ENCODE measurements at places on chromosomes 12 and 14.
A peak's percentile ranks its signal among the peaks of the same experiment; 100 is the strongest.

DNA sequence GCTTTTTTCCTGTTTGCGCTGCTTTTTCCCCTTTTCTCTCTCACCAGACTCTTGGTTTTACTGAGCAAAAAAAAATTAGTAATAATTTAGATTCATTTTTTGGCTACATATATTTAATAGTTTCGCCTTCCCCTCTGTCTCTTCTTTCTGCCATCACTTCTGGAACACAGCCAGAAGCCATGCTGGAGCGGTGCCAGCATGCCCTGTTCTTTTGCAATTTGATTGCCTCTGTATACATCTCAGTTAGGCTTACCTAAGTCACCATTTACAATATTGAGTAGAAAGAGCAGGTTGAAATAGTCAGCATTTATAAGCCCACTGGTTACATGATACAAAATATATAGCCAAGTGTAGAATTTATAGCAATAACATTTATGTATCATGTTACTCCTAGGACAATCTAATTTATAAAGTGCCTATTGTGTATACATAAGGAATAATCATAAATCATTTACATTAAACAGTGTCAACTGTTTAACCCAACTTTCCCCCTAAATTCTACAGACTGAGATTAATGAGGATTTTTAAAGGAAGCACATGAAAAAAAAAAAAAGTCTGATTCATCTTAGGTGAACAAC lies 413.8 kb upstream of the SOX5 start:
- DNase-seq = peak; percentile 41

- no peak for DNase-seq
Observed at GRCh38 chr12:92546635-92547348, 156.0 kb upstream of the PLEKHG7 start.

GRCh38 chr14:57136669-57137328 lies 131.9 kb downstream of the EXOC5 start:
- DNase-seq = peak; percentile 66

DNA sequence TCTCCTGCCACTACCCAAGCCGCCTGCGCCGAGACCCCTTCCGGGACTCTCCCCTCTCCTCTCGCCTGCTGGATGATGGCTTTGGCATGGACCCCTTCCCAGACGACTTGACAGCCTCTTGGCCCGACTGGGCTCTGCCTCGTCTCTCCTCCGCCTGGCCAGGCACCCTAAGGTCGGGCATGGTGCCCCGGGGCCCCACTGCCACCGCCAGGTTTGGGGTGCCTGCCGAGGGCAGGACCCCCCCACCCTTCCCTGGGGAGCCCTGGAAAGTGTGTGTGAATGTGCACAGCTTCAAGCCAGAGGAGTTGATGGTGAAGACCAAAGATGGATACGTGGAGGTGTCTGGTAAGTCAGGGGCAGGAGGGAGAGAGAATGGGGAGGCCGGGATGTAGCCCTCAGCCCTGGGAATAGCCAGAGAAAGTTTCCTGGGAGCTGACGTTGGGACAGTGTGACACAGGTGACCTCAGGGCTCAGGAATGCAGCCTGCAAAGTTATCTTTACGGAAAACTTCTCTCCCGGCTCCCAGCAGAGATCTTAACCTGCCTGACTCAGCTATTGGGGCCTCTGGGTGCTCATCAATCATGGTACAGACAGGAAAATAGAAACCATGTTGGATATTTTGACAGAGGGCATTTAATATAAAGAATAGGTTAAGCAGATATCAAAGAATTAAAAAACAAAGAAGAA lies 747 bp downstream of the HSPB8 start:
- no peak for DNase-seq

- no peak for DNase-seq
Observed at GRCh38 chr12:92492995-92493394, 209.8 kb upstream of the PLEKHG7 start.

DNA sequence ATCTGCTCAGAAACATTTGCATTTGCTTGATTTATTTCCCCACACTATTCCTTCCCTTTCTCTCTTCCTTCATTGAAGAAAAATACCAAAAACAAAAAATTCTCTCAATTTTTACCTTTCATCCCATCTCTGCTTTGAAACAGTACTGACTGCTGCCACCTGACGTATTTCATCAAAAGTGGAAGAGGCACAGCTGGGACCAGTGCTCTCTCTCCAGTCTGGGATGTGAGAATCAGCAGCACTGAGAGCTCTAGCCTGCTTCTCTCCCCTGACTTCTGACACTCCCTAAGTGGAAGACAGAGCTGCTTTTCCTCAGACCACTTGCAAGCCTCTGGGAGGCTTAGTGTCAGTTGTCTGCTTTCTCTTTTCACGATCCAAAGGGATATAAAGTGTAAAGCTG lies 36.9 kb downstream of the TTLL5 start:
- DNase-seq = no peak

GRCh38 chr14:30125322-30125979 lies 197.8 kb upstream of the PRKD1 start:
- DNase-seq = no peak

GRCh38 chr12:13135371-13136178 lies 32.1 kb upstream of the GSG1 start:
- no peak for DNase-seq

DNA sequence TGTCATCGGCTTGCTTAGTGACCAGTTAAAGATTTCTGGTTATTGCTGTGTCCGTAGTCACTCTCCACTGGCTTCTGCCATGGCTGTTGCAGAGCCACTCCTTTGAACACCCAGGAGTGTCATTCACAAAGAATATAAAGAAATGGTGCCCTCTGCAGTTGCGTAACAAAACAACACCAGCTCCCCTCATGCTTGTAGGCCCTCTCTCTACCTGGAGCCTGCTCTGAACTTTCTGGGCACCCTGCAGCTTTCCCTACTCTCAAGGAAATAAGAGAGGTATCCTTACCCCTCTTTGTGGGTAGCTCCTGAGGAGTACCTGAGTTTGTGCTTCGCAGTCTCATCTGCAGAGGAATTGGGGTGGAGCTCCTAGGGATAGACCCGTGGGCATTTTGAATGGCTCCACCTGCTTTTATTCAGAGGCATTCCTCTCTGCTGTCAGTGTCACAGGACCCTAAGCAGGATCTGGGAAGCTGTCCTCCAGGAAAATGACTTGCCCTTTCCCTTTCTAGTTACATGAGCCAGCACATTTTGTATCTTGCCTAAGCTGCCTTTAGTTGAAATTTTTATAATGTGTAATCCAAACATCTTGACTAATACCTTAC lies 97.2 kb upstream of the TMEM260 start:
- peak; percentile 27 for DNase-seq

GRCh38 chr12:98332642-98333041 lies 182.7 kb upstream of the TMPO start:
- DNase-seq = no peak

- DNase-seq = no peak
Observed at GRCh38 chr12:120862664-120863063, 41.5 kb downstream of the SPPL3 start.

GRCh38 chr14:68655021-68655831 lies 137.6 kb downstream of the ZFP36L1 start:
- DNase-seq = no peak

GRCh38 chr14:72264716-72265115 lies 332.5 kb downstream of the RGS6 start:
- DNase-seq = no peak

DNA sequence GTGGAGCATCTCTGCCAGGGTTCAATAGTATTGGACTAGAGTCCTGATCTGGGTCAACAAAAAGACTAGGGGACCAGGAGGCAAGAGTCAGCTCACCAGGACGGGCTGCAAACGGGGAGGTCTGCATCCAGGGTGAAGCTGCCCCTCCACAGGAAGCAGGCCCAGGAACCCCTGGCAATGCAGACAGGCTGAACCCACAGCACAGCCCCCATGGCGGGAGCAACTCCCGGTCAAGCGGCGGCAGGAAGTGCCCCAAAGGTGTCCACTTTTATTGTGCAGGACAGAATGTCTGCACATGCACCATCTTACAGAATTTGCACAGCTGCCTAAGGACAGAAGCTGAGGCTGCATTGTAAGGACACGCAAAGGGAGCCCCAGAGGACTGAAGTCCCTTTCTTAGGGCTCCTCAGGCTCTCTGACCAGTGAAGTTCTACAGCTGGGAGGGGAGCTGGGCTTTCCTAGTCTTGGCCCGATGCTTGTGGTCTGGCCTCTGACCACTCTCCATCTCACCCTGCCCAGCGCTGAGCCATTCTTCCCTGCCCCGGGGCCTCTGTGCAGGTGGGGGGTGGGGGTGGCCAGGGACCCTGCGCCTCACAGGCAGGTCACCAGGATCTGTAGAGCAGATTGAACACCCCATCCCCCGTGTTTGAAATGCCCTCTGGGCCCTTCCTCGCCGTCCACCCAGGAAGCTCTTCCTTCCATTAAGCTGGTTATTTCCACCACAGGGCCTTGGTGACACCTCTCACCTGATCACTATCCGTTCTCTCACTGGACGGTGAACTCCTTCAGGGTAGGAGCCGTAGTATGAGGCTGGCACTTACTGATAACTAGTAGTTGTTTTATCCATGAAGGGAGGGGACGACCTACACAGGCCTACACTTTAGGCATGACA lies 75.9 kb downstream of the NINJ2 start:
- no peak for DNase-seq

DNA sequence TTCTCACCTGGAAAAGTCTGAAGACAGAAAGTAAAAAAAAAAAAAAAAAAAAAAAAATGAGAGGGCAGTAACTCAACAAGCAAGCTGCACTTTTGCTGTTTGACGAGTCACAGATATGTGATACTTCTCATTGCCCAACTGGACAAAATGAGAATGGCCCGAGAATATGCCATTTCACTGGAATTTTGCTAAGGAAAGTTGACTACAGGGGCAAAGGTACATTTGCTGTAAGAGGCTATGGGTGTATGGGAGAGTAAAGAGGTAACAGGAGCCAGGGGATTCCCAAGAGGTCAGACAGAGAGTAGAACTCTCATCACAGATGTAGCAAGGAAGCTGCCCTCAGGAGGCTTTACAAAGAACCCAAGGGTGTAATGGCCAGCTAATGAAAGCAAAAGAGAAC lies 22.9 kb downstream of the KIF21A start:
- no peak for DNase-seq

DNA sequence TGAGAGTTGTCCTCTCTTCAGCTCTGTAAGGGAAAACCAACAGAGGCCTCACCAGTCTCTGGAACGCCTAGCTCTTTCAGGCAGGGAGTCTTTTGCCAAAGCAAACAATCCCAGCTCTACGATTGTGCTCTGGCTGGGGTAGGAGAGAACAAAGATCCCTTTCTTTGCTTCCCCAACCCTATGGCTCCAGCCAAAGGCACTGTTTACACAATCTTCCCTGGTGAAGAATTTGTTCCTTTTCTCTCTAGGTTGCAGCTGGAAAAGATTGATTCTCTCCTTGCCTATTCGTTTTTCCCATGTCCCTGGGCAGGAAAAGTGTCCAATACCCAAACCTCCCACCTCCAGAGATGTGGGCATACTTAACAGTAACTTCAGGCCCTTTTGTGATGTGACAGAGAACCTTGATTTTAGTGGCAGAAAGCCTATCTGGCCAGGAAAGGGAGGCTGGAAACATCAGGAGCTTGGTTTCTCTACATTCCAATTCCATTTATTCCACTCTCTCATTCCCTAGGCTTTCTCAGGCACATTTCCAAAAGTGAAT lies 16.8 kb downstream of the ATP5MC2 start:
- DNase-seq = peak; percentile 75

GRCh38 chr12:32398181-32398580 lies 1.2 kb upstream of the FGD4 start:
- DNase-seq = no peak

GRCh38 chr12:119749666-119750065 lies 81.7 kb downstream of the PRKAB1 start:
- DNase-seq = no peak

DNA sequence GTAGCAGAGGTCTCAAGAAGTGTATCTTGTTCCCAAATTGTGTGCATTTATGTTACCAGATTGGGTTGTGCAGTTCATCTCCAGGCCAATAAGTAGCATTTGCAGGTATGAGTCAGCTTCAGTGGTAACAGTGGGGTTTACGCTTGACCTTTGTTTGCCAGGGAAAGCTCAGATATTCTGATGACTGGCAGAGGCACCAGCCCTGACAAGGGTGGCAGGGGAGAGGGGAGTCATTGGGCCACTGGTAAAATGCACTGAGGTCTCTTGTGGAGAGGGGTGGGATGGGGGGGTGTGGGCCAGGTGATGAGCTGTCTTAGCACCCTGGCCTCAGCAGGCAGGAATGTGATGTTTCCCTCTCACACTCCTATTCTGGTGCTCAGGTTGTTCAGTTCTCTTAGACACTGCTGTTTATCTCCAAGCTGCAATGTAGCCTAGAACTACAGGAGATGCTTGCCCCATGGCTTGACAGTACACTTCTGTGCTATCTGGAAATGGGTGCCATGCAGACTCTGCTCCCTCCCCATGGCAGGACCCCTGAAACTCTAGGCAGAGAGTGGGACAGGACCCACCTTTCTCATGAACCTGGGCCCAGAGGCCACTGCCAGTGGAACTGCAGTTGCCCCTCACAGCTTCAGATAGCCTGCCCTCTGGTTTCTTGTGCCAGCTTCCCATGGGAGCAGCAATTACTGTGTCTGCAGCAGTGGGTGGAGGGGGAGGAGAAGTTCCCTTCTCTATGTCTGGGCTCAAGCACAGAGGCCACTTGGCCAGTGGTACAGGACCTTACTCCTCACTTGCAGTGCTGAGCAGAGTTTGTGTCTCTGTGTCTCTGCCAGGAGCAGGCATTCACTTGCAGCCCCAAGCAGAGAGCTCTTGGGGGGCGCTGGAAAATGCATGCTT lies 31.9 kb downstream of the USP15 start:
- DNase-seq = no peak

- no peak for DNase-seq
Observed at GRCh38 chr12:104942075-104942474, 16.0 kb downstream of the SLC41A2 start.

- no peak for DNase-seq
Observed at GRCh38 chr12:29714966-29715365, 68.8 kb downstream of the TMTC1 start.

- DNase-seq = peak; percentile 2
Observed at GRCh38 chr12:63103494-63104131, 47.4 kb downstream of the AVPR1A start.

- no peak for DNase-seq
Observed at GRCh38 chr12:12946686-12947355, 5.1 kb downstream of the GPRC5D start.

DNA sequence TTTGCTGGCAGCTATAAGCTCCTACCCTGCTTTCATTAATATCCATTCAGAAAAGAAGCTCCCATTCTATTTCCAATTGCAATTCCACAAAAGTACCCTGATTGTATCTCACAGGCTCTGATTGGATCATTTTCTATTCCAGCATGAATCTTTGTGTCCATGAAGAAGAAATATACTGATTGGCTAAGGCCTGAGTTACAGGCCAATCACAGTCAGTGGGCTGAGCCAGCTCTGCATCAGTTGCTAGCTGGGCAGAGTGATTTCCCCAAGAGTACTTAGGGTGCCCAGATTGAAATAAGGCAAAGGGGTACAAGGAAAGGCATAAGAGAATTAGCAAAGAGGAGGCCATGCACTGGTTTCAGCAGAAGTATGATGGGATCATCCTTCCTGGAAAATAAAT lies 14.4 kb downstream of the ART4 start:
- DNase-seq = no peak
